ENCODE measurements at places on chromosomes 16 and 17.
A peak's percentile ranks its signal among the peaks of the same experiment; 100 is the strongest.

DNA sequence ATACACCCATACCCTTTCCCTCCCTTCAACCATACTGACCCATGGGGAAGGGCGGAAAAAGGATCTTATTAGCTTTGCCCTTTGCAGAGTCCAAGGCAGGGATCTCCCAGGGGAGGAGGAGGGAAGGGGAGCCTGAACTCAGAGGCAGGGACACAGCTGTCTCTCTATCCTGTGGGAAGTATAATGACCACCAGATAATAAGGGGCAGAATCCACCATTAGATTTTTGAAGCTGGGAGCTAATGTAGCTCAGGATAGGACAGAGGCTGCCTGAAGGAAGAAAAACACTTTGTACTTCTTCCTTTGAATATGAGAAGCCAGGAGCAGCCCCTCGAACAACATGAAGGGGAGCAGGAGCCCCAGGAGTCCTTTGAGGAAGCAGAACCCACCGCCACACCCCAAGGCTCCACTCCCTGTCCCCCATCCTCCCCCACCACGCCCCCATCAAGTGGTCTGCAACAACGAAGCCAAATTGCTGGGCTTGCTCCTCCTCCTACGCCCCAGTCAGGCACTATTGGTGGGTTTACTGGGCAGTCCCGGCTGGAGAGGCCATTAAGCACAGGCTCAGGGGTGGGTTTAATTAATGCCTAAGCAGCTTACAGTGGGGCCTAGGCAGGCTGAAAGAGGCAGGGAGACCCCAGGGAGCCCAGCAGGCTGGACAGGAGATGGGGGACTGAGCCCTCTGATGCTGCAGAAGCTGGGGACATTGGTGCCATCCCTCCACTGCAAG is 5.3 kb downstream of the MPP2 start:
- no peak for DNase-seq

DNA sequence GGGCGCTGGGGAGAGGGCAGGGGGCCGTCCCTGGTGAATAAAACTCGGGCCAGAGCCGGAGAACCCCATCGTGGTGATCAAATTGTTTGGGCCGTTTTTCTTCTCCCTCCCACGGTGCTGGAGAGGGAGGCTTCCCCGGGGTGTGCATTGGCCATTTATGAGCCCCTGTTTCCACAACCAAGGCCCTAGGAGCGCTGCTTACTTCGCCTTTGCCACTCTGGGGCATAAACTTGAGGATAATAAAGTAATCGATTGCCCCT is 544 bp downstream of the CCP110 start:
- no peak for DNase-seq

GRCh38 chr16:50207652-50208051 is 54.5 kb downstream of the TENT4B start:
- DNase-seq = no peak

GRCh38 chr17:16905593-16906191 is 66.2 kb downstream of the TNFRSF13B start:
- DNase-seq = no peak

DNA sequence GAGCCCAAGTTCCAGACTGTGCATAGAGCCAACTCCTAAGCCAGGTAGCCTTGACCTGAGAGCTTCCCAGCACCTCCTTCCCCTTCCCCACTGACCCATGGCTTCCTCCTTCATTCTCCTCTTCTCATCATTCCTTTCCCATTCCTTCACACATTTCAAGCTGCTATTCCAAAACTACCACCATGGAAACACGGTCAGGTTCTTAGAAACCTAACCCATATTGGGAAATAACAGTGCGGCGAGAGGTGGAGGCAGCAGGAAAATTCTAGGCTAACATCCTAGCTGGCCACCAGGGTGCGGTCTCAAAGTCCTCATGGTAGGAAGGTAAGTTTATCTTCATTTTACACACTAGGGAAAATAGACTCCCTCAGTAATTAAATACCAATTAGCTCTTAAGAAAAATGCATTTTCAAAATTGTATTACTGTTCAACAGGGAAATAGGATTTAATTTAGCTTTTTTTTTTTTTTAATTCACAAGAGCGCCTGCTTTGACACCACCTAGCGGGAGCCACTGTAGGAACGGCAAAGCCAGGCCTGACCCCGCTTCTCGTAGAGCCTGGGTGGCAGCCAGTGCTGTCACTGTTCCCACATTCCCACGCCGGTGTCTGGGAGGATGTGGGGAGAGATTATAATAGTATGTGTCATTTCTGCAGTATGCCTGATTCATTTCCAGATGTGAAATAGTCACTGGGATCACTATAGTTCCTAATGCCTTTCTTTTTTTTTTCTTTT is 14.0 kb upstream of the SPHK1 start:
- DNase-seq = no peak

DNA sequence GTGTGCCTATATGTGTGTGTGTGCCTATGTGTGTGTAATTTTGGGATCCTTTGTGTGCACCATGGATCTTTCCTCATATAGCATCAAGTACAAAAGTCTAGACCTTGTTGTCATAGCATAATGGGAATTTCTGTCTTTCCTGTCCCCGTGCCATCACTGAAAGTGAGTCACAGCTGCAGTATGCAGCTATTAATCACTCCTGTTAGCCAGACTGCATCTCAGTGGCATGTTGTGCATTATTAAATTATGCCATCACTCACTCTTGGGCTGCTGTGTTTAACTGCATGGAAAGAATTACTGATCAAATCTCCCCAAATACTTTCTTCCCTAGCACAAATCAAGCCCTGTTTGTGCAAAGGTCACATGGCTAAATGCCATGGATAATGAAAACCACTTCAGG is 92.4 kb downstream of the CBLN1 start:
- no peak for DNase-seq

DNA sequence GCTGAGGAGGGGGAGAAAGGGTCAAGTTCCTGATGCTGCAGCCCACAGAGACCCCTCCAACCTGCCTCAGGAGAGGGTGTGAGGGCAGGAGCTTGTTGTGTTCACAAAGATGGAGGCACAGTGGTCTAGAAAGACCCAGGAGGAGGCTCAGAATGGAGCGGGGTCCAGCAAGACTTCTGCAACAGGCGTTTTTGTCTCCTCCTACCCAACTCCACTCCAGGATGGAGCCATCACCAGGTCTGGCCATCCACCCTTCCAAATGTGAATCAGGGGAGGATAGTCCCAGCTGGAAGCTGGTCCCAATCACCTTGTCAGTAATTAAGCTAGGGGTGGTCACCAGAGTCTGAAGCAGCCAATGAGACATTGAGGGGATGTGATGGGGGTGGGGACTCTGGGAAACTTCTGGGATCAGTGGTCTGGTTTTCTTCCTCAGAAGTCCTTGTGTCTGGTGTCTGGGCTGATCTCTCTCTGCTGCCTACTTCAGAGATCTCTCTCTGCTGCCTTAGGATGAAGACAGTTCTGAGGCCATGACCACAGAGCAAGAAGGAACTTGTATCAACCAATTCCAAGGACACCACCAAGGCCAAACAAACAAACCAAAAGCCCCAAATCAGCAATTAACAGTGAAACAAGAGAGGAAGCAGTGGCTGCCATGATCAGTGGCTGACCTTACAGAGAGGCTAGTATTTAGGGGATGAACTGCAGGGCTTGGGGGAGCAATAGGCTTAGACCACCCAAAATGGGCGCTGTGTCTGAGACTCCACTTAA is 14.5 kb downstream of the CD300LB start:
- no peak for DNase-seq

- peak; percentile 15 for DNase-seq
Measured at GRCh38 chr16:62035115-62036092, 834 bp downstream of the CDH8 start.

- DNase-seq = no peak
Measured at GRCh38 chr17:413016-413350, 60.4 kb upstream of the RPH3AL start.

DNA sequence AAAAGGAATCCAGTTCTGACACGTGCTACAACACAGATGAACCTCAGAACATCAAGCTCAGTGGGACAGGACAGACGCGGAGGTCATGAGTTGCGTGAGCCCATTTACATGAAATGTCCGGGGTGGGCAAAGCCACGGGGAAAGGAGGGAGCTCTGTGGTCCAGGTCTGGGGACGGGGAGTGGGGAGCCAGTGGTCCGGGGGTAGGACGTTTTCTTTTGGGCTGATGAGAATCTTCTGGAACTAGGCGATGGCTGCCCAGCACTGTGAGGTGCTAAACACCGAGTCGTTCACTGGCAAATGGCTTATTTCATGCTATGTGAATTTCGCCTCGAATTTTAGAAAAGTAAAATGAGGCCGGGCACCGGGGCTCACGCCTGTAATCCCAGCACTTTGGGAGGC is 2.6 kb upstream of the LMF1 start:
- no peak for DNase-seq

GRCh38 chr17:65115839-65116238 is 21.3 kb upstream of the RGS9 start:
- no peak for DNase-seq

GRCh38 chr17:31509095-31509804 is 117.8 kb downstream of the RAB11FIP4 start:
- DNase-seq = no peak

DNA sequence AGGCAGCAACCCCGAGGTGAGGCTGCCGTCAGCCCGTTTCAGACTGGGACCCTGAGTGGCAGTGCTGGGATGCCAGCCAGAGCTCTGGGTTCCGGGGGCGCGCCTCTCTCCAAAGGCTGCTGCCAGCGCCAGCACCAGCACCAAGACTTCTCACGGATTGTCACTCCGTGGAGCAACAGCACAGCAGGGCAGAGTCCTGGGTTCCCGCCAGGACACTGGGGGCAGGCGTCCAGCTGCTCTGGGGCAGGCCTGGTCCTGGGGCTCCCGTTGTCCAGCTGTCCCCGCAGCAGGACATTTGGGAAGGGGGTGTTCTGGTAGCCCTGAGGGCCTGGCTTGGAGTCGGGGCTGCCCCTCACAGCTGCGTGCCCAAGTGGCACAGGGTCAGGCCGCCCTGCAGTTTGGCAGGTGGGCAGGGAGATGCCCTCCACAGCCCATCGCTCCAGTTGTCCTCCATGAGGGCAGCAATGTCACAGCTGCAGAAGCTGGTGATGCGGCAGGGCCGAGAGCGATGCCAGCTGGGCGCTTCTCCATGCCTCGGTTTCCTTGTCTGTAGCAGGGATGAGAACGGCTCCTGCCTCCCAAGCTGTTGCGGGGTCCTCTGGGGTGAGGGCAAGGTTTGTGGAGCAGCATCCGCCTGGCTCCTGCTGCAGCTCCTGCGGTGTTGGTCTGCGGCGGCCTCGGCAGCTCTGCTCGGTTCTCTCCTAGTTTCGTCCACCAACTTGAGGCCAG is 137.3 kb upstream of the CIBAR2 start:
- DNase-seq = no peak

- DNase-seq = no peak
Measured at GRCh38 chr16:47815655-47816054, 340.1 kb downstream of the ABCC12 start.

GRCh38 chr16:50318796-50319578 is 49.8 kb downstream of the BRD7 start:
- DNase-seq = no peak

DNA sequence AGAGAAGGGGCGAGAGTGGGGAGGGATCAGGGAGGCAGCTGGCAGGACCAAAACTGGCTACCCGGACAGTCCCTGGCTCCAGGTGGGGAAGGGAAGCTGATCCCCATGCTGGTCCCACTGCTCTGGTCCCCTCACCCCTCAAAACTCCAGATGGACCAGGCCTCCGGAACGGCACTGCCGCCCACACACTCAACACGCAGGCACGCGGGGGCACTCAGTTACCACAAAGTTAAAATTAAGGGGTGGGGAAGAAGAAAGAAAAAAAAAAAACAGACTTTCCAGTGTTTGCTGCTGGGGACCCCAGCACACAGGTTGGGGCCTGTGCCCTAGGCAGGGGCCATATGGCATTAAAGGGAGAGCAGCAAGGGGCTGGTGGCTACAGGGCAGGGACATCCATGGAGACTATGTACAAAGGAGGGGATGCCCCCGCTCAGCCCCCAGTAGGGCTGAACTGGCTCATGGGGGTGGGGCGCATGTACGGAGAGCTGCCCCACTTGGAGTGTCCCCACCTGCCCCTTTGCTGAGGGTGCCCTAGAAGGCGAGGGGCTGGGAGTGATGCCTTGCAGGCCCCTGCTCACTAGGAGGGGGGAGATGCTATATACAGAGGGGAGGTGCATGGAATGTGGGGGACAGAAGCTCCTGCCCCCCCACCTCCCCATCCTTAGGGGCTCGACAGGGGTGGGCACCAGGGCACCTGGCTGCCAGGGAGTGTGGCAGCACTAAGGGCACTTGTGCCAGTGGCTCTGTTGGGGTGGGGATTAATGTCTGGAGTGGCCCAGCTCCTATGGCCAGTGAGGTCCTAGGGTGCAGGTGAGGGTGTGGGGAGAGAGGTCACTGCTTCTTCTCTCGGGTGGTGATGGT is 5.6 kb downstream of the TP53I13 start:
- peak; percentile 14 for DNase-seq

- no peak for DNase-seq
Measured at GRCh38 chr17:50123649-50124349, 6.2 kb downstream of the SAMD14 start.

GRCh38 chr17:33302394-33302793 is 9.3 kb upstream of the ASIC2 start:
- no peak for DNase-seq

DNA sequence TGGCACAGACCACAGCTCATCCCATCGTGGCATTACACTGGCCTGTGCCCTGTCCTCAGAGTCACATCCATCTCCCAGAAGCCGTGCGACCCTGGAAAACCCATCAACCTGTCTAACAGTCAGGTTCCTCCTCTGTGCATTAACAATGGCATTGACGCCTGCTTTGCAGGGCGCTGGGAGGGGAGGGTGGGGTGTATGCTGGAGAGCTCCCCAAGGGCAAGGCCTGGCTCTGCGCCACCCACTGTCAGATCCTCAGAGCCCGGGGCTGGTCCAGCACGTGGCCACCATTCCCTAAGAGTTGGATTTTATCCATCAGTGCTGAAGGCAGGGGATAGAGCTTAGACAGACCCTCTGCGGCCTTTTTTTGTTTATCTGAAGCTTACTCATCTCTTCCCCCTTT is 28.7 kb downstream of the NOS2 start:
- no peak for DNase-seq

GRCh38 chr17:52047086-52047485 is 111.4 kb downstream of the CA10 start:
- no peak for DNase-seq

DNA sequence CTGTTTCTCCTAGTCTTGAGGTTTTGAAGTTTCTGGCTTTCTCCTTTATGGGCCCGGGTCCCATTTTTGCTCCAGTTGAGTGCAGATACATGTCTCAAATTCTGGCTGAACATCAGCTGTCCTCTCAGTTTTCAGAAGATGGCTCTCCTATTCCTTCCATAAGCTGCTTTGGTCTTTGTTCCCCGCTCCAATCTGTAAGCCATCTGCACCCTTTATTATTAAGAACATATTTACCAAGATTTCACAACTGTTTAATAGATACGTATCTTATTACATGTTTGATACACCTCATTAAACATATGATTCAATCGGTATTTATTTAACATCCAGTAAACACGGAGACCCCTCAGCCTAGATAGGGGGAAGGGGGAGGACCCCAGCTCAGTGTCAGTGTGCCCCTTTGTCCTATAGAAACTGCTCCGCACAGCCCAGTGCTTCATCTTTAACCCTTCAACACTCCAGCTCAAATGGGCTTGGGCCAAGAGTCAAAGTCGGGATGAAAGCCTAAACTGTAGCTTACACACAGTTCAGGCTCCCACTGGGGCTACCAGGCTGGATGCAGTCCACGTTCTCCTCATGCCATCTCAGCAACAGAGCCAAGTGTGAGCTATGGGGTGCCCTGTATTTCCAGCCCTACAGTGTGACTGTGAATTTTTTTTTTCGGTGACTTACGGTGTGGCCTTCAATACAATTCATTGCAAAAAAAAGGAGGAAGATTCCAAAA is 166.0 kb upstream of the ZFHX3 start:
- DNase-seq = no peak
